M059J (cell line): ENCODE measurements at places on chromosomes 2 and 18. TPM values are rescaled to one million over a fixed set of nuclear protein-coding genes. Genes with fewer than 3 reads are reported as not detected.
A peak's percentile ranks its signal among the peaks of the same experiment; 100 is the strongest.

GRCh38 chr2:234331566-234331965, 165.3 kb downstream of the ARL4C start:
- DNase-seq, result no peak

DNA sequence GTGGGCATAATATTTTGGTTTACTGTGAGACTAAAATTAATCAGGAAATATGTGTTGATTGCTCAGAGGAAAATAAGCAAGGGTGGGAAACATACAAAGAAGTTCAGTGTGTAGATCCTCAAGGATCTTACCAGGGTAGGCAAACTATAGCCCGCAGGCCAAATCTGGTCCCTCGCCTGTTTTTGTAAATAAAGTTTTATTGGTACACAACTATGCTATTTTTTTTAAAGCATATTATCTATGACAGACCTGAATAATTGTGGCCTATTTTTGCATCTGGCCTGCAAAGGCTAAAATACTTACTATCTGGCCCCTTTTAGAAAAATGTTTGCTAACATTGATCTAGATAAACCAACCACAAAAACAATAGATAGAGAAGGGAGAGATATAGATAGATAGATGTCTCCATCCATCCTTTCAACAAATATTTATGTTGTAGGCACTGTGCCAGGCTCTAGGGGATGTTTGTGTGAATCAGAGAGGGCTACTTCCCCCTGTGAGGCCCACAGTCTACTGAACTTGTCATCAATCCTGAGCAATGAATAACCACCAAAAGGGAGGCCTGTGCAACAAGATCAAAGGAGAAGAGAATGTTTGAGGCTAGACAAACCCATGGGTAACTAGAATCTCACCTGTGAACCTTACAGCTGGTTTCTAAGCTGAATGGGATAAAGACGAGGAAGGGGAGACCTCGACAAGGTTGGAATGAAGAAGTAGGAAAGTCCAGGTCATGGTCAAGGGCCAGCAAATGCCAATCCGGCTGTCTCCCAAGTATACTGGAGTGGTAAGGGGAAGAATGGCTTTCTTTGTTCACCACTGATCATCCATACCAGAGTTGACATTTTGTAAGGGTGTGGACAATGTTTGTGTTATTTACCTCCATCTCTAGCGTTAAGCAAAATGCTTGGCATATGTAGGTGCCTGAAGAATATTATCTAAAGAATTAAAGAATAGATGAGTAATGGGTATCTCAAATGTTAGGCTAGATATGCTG, 23.6 kb downstream of the ALPK2 start:
- peak; percentile 83 for DNase-seq

Gene NPAS2
- total RNA-seq, result 3.6 and 5.3 TPM in 2 replicates

Gene ZNF396
- 1.7 TPM in 2 replicates for total RNA-seq
